ENCODE measurements at places on chromosomes 6 and 20.

DNA sequence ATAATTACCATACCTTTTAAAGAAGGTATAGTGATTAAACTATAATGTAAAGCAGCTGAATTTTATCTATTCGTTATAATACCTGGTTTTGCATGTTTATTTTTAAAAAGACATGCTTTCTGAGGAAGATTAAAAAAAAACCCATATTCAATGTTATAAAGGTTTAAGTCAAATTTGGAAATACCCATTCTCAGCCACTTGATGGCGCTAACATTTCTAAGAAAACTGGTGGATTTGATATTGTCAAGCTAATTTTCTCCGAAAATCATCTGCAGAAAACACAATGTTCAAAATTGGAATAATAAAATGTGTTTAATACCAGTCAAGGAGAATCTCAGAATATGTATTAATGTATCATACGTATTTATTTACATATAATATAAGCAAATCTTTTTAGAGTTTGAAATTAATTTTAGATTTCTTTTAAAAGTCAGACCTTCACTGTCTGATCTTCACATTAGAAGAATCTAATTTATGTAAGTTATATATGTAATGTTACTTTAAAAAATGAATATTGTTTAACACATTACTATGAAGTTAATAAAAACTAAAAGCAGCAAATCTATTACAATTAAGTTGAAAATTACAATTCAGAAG is 35.0 kb downstream of the SHPRH start:
- DNase-seq: no peak

GRCh38 chr6:79984261-79984660 is 20.2 kb upstream of the TTK start:
- no peak for DNase-seq

- no peak for DNase-seq
These were observed 434.5 kb downstream of the HDGFL1 start for GRCh38 chr6:23003671-23004467.

DNA sequence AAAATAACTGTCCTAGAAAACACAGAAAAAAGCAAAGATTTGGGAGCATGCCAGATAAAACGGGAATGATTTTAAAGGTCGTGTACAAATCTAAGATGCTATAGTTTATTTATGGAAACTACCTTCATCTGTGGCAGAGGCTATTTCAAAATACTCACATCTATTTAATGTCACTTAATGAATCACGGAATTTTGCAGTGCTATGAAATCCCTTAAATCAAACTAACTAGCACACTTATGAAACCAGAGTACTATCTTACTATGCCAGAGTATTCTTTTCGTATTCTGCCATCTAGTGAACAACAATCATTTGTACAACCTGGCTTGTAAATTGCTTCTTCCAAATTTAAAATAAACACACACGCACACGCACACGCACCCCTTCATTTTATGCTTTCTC is 77.9 kb upstream of the BMP5 start:
- no peak for DNase-seq

- DNase-seq: no peak
These were observed 23.9 kb downstream of the CLDN20 start for GRCh38 chr6:155287762-155288161.

DNA sequence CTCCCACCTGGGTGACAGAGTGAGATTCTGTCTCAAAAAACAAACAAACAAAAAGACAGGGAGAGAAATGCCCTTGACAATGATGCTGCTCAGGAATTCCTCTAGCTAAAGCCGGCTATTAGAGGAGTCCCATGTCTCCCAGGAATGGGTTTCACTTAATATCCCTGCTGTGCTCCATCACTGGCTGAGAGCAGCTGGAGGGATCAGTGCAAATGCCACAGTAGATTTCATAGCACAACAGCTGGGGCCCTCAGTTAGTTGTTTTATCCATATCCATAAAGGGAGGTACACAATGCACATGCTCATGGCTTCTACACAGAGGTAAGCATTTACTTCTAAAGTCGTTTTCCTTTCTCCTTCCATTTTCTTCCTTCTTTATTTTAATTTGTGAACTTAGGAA is 742.0 kb upstream of the POU3F2 start:
- DNase-seq: no peak

DNA sequence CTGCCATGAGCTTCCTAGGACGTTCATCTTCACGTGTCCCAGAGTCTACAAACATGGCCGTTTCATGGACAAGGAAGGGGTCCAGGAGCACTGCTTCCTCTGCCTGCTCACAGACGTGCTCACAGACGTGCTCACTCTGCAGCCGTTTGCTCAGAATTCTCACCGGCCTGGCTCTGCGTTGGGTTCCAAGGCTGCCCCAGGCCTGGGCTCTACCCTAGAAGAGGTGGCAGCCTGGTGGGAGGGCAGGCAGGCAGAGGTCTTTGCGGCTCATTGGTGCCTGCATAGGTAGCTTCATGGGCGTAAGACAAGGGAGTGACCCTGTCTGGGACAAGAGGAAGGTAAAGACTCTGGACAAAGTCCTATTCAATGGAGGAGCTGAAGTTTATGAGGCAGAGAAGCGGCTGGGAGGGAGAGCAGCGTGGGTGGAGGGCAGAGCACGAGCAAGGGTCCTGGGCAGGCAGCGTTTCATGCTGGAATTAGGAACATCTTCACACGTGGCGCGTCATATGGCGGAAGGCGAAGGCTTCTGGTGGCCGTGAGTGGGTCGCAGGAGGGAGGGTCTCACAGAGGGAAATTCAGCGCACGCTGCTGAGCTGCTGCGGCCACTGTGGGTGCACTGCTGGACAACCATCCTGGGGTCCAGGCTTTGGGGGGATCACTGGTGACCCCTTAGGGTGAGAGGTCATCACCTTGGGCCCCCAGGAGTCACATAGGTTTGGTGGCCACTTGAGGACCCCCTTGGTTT is 138.2 kb downstream of the PHACTR3 start:
- no peak for DNase-seq

- DNase-seq: no peak
These were observed 117.8 kb upstream of the TRAF3IP2 start for GRCh38 chr6:111723412-111723970.

DNA sequence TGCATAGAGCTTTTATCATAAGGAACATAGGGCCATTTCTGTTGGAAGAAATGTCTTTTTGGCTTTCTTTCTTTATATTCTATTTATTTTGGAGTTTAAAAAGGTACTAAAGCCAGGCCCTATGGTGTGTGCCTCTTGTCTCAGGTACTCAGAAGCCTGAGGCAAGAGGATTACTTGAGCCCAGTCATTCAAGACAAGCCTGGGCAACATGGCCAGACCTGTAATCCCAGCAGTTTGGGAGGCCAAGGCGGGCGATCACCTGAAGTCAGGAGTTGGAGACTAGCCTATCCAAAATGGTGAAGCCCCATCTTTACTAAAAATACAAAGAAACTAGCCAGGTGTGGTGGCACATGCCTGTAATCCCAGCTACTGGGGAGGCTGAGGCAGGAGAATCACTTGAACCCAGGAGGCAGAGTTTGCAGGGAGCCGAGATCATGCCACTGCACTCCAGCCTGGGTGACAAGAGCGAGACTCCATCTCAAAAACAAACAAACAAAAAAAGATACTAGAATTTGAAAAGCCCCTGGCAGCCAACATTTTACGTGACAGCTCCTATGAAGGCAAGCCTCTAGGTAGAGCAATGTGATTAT is 80.0 kb downstream of the CBFA2T2 start:
- no peak for DNase-seq

GRCh38 chr6:109052018-109052651 is 42.5 kb downstream of the SESN1 start:
- no peak for DNase-seq

GRCh38 chr6:6634735-6635075 is 46.2 kb downstream of the LY86 start:
- no peak for DNase-seq

GRCh38 chr6:130797061-130797460 is 30.1 kb upstream of the SMLR1 start:
- DNase-seq: no peak

GRCh38 chr6:169175360-169175887 is 78.2 kb downstream of the THBS2 start:
- no peak for DNase-seq

GRCh38 chr20:19026901-19027644 is 185.4 kb upstream of the SLC24A3 start:
- DNase-seq: no peak

Measured in CD8-positive, alpha-beta T cell (primary cell).